ENCODE measurements at places on chromosomes 2 and 18.

DNA sequence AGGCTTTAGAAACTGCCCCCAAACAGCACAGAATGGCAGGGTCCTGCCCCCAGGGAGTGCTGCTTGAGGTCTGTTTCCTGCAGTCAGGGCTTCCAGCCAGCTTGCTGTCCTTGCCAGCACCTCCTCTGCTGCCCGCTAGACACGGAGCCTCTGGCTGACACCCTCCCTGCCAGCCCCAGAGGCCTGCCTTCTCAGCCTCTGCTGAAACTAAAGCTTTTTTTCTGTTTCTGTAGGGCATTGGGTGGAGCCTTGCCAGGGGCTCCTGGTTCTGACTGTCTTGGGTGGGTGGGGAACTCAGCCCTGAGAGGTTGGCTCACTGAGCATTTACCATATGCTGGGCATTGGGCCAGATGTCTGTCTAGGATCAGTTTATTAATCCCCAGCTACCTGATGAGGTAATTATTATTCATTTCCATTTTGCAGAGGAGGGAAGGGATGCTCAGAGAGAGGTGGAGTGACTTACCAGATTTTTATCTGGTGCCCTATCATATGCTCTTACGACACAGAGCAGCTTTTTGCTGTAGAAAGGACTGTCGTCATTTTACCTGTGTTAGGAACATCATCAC lies 35.4 kb downstream of the INPP4A start:
- no peak for DNase-seq

GRCh38 chr2:101758001-101758400 lies 60.5 kb downstream of the MAP4K4 start:
- no peak for DNase-seq

DNA sequence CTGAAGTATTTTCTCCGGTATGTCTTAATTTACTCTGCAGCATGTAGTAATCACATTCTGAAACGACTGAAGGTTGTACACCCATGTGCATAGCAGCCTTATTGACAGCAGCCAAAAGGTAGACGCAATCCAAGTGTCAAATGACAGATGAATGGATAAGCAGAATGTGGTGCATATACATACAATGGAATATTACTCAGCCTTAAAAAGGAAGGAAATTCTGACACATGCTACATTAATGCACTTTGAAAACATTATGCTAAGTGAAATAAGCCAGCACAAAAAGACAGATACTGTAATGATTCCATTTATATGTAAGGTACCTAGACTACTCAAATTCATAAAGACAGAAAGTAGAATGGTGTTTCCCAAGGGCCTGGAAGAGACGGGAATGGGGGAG lies 88.0 kb upstream of the EFEMP1 start:
- DNase-seq, result no peak

GRCh38 chr18:33123862-33124518 lies 316.5 kb downstream of the CCDC178 start:
- DNase-seq, result no peak

DNA sequence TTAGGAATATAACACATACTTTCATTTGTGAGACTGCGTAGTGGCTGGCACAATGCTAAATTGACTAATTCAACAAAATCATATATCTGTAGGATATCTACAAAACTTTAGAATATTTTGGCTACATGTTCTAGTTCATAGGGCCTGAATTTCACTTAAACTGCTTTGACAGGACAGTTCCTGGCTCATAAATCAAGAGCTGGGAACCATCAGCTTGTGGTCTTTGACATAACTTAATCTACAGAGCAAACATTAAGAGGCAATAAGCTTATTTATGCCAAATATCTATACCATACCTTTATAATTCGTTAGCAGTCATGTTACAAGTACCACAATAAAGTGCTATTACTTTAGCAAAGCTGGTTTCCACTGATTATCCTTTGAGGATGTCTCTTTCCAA lies 83.5 kb downstream of the ROCK2 start:
- no peak for DNase-seq

- no peak for DNase-seq
Observed at GRCh38 chr2:142254031-142254430, 123.2 kb upstream of the LRP1B start.

GRCh38 chr2:71534201-71534600 lies 80.8 kb downstream of the DYSF start:
- DNase-seq, result no peak
